HFFc6 (cell line): ENCODE measurements at places on chromosomes 6 and 20.

DNA sequence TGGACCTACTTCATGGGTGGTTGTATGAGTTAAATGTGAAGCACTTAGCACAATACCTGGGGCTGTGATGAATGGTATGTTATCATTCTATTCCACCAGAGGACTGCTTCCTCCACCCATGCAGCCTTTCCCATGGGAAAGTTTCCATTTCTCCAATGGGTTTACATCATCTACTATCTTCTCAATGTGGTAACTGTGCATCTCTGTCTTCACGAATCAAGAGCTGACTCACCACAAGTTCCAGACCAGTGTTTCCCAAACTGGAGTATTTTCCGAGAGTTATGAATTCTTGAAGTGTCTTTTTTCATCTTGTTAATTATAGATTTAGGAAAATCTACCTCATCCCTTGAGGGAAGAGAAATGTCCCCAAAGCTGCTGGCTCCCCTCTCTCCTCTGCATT lies 182.8 kb downstream of the UNC5CL start:
- DNase-seq = no peak

GRCh38 chr6:130161683-130162404 lies 60.9 kb downstream of the SAMD3 start:
- DNase-seq = no peak

- no peak for DNase-seq
These were observed 270.7 kb downstream of the SLC35F1 start for GRCh38 chr6:118177720-118178119.

- peak; percentile 77 for DNase-seq
These were observed 17.5 kb downstream of the ACSS1 start for GRCh38 chr20:25040438-25040831.

DNA sequence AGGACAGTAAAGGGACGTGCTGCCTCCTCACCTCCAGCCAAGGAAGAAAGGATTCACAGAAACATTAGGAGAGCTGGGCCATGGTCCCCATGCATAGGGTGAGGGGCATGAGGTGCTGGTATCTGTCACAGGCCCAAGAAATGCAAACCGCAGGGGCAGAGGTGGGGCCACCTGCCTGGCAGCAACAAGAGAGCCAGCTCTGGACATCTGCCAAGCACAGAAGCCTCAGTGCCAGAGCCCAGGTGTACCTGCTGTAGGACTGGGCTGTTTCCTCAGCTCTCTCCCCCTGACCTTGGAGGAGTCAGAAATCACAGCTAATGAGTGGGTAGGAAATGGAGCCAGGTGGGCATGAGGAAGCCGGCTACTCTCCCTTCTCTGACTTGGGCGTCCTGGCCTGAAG lies 45.3 kb downstream of the SLC2A12 start:
- DNase-seq = no peak

DNA sequence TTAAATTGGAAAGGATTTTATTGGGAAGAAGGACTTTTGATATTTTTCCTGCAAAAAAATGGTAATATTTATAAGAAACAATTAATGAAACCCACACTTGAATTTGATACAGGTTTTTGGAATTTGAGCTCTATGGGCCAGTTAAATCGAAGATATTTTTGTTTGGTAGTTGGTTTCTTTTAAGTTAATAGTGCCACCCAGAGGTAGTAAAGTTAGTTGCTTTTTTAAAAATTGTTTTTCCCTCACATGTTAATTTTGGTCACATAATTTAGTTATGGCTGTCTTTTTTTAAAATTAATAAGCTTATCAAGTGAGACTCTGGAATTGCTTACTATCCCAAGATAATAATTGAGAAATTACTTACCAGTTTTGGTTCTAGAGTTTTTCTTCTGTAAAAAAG lies 7.1 kb downstream of the PRIM2 start:
- no peak for DNase-seq

DNA sequence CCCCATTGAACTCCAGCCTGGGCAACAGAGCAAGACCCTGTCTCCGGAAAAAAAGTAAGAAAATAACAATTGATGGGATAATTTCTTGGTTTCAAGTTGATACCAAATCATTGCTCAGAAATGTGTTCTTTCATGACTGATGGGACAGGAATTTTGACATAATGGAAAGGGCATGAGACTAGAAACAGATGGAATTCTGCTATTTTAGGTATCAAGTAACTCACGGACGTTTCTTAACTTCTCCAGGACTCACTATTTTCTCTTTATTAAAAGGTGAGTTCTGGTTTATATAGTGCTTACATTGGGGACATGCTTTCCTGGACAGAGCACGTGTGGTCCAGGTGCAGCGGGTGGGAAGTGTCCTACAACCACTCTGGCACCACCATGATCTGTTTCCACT lies 6.0 kb upstream of the DSP start:
- DNase-seq = peak; percentile 67

- DNase-seq = no peak
These were observed 53.2 kb downstream of the IRF4 start for GRCh38 chr6:444653-445275.

GRCh38 chr6:127937102-127937501 lies 36.2 kb upstream of the THEMIS start:
- no peak for DNase-seq

GRCh38 chr6:108732091-108732870 lies 115.9 kb upstream of the ARMC2 start:
- DNase-seq = peak; percentile 64

- peak; percentile 61 for DNase-seq
These were observed 313.3 kb downstream of the RNGTT start for GRCh38 chr6:88650029-88650619.

- DNase-seq = no peak
These were observed 144.6 kb downstream of the MTHFD1L start for GRCh38 chr6:151010071-151010470.

DNA sequence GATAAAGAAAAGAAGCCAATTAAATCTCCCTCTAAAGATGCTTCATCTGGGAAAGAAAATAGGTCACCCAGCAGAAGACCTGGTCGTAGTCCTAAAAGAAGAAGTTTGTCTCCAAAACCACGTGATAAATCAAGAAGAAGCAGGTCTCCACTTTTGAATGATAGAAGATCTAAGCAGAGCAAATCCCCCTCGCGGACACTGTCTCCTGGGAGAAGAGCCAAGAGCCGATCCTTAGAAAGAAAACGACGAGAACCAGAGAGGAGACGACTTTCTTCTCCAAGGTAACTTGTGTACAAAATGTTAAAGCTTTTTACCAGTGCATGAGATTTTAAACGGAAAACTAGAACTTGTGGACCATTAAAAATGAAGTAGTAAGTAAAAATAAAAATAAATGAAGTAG lies 46.5 kb downstream of the FAM217A start:
- no peak for DNase-seq

DNA sequence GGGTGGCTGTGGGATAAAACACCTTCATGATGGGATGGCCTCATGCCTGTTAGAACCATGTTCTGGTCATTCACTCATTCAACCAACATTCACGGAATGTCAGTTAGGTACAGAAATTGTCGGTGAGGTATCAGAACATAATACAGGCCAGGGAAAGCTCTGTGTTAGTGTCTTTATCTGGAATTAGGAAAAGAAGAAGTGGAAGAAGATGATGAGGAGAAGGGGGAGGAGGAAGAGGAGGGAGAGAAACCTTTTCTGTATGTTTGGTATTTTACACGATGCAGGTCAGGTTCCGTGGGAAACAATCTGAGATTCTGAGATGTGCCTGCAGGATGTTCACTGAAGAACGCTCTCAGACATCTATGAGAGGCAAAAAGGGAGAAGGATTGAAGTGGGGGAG lies 5.6 kb downstream of the ADTRP start:
- DNase-seq = no peak

DNA sequence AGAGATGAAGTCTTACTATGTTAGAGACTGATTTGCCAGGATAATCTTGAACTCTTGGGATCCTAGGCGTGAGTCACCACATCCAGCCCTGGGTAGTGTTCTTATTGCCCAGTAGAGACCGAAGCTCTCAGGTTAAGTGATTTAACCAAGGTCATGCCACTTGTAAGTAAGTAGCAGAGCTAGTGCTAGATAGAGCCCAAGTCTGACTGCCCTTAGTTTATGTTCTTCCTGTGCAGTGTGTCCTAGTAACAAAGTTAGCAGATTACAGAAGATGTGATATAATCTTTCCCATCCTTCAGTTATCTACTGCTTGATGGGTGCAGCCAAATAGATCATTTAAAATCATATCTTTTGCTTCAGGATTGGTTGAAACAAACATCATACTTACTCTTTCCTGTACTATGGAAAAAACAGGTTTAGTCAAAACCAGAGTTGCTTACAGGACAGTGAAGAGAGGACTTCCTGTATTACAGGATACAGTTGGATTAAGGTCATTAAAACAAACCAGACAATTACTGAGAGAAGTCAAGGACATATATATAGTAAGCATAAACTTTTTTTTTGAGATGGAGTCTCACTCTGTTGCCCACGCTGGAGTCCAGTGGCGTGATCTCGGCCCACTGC lies 9.5 kb upstream of the PABPC1L start:
- DNase-seq = no peak

DNA sequence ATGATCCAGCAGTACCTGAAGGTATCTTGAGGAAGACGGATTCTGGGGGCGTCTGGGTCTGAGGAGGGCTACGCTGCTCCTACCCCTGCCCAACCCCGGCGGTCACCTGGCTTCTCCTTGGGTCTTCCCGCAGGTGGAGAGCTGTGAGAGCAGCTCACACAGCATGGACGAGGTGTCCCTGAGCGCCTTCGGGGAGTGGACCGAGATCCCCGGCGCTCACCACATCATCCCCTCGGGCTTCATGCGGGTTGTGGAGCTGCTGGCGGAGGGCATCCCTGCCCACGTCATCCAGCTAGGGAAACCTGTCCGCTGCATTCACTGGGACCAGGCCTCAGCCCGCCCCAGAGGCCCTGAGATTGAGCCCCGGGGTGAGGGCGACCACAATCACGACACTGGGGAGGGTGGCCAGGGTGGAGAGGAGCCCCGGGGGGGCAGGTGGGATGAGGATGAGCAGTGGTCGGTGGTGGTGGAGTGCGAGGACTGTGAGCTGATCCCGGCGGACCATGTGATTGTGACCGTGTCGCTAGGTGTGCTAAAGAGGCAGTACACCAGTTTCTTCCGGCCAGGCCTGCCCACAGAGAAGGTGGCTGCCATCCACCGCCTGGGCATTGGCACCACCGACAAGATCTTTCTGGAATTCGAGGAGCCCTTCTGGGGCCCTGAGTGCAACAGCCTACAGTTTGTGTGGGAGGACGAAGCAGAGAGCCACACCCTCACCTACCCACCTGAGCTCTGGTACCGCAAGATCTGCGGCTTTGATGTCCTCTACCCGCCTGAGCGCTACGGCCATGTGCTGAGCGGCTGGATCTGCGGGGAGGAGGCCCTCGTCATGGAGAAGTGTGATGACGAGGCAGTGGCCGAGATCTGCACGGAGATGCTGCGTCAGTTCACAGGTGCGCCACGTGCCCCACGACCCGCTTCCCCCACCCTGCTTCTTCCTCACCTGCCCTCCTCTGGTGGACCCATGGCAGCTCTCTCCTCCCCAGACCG lies 166.9 kb upstream of the RNF24 start:
- no peak for DNase-seq

GRCh38 chr20:63748070-63748933 lies 8.7 kb downstream of the SLC2A4RG start:
- no peak for DNase-seq

- DNase-seq = no peak
These were observed at the start of gene TBXT for GRCh38 chr6:166167801-166168615. Gene TBXT, minus strand, starts transcription at chr6:166167851. Its CDS starts 260 bp downstream, at chr6:166167591.

GRCh38 chr6:32291543-32291942 lies 67.7 kb upstream of the NOTCH4 start:
- no peak for DNase-seq

DNA sequence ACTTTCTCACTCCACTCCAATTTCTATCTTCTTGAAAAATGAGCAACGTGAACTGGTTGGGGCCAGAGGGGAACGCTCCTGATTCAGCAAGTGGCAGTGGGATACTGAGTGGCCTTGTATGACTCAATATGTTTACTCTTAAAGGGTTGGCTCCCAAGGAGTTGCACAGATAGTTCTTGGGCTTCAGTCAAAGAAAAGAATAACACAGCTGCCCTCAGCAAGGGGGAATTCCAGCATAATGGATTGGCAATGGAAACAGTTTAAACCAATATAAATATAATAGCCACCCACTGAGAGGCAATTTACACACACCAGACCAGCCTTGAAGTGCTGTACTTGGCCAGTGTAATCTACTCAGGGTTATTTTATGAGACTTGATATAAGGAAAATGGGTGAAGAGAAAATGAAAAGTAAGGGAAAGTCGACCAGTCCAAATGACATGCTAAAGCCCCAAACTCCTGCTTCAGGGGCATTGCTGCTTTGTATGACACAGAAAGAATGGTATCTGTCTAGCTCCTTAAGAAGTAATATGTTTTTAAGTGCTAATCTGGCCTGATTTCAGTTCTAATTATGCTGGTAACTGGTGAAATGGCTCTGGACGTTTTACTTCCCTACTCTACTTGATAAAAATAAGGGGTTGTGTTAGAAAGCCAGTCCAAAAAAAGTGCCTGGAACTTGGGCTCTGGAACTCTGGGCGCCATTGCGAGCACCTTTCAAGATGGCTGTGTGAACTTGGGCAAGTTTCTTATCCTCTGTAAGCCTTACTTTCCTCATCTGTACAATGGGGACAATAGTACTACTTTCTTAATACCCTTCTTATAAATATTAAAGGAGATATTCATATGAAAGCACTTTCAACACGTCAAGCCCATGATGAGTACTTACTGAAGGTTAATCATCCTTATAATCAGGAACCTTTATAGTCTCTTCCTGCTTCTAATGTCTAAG lies 712.9 kb upstream of the MAP3K7 start:
- DNase-seq = no peak

DNA sequence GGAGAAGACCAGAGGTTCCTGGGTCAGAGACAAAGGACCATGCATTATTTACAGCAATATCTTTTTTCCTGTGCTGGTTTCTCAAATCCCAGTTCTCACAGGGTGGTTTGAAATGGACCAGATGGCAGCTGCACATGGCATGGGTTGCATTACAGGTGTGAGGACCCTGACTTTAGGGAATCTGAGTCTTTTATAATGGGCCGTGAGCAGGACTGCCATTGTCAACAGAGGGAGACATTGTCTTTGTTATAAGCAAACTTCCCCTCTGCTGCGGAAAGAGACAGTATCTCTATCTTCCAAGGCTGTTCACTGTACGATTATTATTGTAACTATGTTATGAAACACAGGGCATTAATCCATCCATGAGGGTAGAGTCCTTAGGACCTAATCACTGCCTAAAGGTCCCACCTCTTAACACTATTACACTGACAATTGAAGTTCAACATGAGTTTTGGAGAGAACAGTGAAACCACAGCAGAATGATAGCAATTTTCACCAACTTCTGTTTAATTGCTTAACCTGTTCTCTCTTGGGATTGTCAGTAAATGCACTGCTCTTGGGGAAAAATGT lies 156.1 kb upstream of the AGPAT4 start:
- DNase-seq = no peak

GRCh38 chr6:71592643-71593042 lies 293.7 kb upstream of the RIMS1 start:
- DNase-seq = no peak
